ENCODE measurements at places on chromosomes 5 and 9.

- H3K27ac ChIP-seq, result no peak overlapping the region
- DNase-seq, result no peak
- H3K27me3 ChIP-seq, result no peaks in the 10 kb centered on the region
These were observed 916 bp downstream of the TOR1A start for GRCh38 chr9:129822898-129823541.

GRCh38 chr9:34961574-34962490 is 3.7 kb downstream of the PHF24 start:
- no peaks in the 10 kb centered on the region for H3K36me3 ChIP-seq
- no peak overlapping the region for H3K4me3 ChIP-seq
- no peak overlapping the region for H3K27ac ChIP-seq
- DNase-seq, result no peak
- H3K4me1 ChIP-seq, result no peaks in the 10 kb centered on the region
- no peaks in the 10 kb centered on the region for H3K27me3 ChIP-seq

DNA sequence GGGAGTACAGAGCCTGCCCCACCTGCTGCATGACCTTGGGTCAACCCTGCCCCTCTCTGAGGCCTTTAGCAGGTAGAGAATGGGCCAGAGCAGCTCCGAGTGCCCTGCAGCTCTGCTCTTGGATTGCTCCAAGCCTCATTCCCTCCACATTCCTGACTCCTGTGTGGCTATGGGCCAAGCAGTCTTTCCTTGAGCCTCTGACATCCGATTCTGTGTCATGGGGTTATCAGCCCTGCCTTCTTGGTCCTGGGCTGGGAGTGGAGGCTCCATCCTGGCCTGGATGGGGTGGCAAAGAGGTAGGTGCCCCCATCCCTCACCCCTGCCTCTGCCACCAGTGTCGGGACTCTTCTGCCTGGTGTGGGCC is 13.7 kb downstream of the FPGS start:
- H3K36me3 ChIP-seq, result peaks cover 12% of the 10 kb centered on the region
- DNase-seq, result no peak
- no peak overlapping the region for H3K27ac ChIP-seq
- no peaks in the 10 kb centered on the region for H3K27me3 ChIP-seq
- no peaks in the 10 kb centered on the region for H3K4me1 ChIP-seq

GRCh38 chr5:73486119-73486899 is 11.9 kb upstream of the BTF3 start:
- no peaks in the 10 kb centered on the region for H3K36me3 ChIP-seq
- no peaks in the 10 kb centered on the region for H3K27me3 ChIP-seq
- H3K4me3 ChIP-seq, result no peak overlapping the region
- no peak overlapping the region for H3K27ac ChIP-seq

GRCh38 chr5:149938279-149938678 is 6.3 kb downstream of the PDE6A start:
- no peaks in the 10 kb centered on the region for H3K36me3 ChIP-seq

DNA sequence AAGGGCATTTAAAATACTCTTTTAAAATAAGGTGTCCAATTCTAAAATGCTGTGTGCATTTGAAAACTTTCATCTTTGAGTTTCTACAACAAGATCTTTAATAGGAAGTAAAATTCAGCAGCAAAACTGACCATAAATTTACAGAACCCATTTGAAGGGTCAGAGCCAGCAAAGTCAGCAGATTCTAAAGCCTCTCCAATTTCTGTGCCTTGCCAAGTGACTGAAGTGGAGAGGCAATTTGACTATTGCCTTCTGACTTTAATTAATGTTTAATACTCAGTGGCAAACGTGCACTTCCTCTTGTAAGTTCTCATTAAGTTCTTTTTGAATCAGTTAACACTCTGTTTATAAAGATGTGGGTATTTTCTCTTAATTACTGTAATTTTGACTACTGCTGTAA is 155.2 kb downstream of the BAAT start:
- no peak overlapping the region for H3K4me3 ChIP-seq
- peaks cover 3% of the 10 kb centered on the region for H3K4me1 ChIP-seq
- H3K36me3 ChIP-seq, result no peaks in the 10 kb centered on the region

GRCh38 chr5:134519989-134520388 is 5.5 kb upstream of the JADE2 start:
- H3K27me3 ChIP-seq, result no peaks in the 10 kb centered on the region
- no peak overlapping the region for H3K4me3 ChIP-seq
- no peaks in the 10 kb centered on the region for H3K36me3 ChIP-seq
- no peak overlapping the region for H3K27ac ChIP-seq
- DNase-seq, result no peak

DNA sequence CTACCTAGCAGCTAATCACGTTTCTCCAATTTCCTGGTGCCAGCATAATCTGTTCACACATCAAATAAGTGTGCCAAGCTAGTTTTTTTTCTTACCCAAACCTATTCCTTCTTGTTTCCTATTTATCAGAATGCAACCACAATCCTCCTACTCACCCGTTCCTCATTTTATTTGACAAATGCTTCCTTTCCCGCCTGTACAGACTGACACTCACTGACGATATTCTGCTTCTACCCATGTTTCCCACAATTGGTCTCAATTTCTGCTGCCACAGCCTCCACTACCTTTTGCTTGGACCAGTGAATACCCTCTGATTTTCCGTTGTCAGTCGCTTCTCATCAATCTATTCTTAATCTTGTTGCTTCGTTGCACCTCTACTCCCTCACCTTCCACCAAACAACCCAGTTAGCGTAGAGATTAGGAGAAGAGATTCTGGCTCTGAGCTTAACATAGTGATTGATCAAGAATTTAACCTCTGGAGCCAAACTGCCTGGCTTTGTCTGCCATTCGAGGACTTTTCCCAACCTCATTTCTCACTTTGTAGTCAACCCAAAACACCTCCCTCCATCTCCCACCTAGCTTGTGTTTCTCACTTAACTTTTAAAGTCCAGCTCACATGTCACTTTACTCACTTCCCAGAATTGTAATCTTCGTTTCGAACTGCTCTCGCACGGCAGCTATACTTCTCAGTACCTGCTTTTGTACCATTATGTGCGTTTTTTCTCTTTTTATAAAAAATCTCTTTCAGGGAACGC is 729 bp upstream of the TMEM38B start:
- no peaks in the 10 kb centered on the region for H3K36me3 ChIP-seq
- no peak overlapping the region for H3K27ac ChIP-seq
- no peaks in the 10 kb centered on the region for H3K4me1 ChIP-seq
- DNase-seq, result no peak

DNA sequence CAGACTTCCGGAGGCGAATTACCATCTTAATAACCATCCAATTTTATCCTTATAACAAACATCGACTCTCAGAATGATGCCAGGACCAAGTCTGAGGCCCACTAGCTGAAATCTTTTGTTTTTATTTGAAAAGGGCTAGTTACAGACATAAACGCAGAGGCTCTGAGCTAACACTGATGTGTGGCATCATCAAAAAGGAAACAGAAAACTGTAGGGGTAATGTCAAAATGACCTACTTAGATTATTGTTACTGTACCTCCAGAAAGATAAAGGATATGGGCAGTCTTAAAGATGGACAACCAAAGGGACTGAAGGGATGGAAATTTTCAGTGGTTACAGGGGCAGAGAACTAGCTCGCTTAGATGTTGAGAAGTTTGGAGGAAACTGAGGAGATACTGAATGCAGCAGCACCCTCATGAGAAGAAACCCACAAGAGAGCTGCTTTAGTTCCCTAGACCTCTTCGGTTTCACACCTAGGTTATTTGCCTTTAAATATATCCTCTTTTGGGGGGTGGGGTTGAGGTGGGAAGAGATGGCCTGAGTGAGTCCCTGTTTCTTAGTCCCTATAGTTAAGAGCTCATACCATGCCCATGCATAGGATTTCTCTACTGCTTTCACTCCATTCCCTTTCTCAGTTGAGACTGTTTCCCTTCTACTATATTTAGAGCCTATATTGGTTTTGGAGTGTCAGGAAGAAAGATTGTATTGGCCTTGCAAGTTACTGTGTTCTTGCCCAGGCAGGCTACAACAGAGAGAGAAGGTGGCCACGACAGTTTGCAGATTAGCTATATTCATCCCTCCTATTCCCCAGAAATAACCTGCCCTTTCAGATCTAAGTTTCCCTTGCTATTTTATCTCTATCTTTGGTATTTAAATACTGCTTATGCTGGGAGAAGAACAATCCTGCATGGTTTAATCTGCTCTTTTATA is 320.4 kb upstream of the EFNA5 start:
- H3K36me3 ChIP-seq, result no peaks in the 10 kb centered on the region
- no peaks in the 10 kb centered on the region for H3K27me3 ChIP-seq
- no peak overlapping the region for H3K4me3 ChIP-seq
- DNase-seq, result no peak
- H3K4me1 ChIP-seq, result no peaks in the 10 kb centered on the region

- H3K27ac ChIP-seq, result no peak overlapping the region
- DNase-seq, result no peak
- H3K4me1 ChIP-seq, result no peaks in the 10 kb centered on the region
- H3K27me3 ChIP-seq, result no peaks in the 10 kb centered on the region
These were observed 268.3 kb upstream of the WWC1 start for GRCh38 chr5:168023191-168023590.

DNA sequence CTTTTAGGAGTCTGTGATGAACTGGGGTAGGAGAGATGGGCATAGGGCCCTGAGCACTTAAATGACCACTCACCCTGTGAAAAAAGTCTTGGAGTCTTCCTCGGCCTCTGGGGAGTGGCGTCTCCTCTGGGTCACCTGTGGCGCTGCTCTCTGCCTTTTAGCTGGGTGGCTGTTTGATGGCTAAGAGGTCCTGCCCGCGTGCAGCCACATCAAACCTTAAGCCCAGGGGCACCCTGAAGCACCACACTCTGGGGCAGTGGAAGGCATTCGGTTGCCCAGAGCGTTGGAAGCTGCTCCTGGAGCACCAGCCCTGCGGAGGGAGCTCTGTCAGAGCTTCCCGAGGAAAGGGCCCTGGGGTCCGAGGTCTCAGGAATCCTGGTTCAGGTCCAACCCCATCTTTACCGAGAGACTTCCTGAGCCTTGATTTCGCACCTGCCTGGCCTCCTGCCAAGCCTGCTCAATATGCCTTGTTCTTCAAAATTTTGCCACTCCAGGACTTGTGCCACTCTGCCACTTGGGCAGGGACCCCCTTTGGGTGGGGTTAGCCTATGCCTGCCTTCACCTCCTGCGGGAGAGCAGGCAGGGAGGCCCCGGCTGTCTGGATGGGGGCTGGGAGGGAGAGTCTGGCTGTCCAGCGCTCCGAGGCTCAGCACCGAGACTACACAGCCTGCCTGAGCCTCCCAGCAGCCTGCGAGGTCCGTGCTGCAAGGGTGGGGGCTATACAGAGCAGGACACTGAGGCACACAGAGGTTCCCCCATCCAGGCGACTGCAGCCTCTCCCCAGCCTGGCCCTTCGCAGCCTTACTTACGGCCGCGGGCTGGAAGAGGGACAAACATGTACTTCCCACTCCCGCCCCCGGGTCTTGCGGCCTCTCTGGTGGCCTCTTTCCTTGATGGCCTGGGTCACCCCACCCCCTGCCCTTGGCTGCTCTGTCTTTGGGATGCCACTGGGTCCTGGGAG is 63.4 kb upstream of the RNU6ATAC start:
- no peak overlapping the region for H3K27ac ChIP-seq
- DNase-seq, result no peak
- no peaks in the 10 kb centered on the region for H3K27me3 ChIP-seq
- no peaks in the 10 kb centered on the region for H3K36me3 ChIP-seq

GRCh38 chr9:87201351-87201751 is 254.0 kb upstream of the GAS1 start:
- H3K36me3 ChIP-seq, result no peaks in the 10 kb centered on the region
- H3K27ac ChIP-seq, result no peak overlapping the region
- no peak overlapping the region for H3K4me3 ChIP-seq
- no peak for DNase-seq

DNA sequence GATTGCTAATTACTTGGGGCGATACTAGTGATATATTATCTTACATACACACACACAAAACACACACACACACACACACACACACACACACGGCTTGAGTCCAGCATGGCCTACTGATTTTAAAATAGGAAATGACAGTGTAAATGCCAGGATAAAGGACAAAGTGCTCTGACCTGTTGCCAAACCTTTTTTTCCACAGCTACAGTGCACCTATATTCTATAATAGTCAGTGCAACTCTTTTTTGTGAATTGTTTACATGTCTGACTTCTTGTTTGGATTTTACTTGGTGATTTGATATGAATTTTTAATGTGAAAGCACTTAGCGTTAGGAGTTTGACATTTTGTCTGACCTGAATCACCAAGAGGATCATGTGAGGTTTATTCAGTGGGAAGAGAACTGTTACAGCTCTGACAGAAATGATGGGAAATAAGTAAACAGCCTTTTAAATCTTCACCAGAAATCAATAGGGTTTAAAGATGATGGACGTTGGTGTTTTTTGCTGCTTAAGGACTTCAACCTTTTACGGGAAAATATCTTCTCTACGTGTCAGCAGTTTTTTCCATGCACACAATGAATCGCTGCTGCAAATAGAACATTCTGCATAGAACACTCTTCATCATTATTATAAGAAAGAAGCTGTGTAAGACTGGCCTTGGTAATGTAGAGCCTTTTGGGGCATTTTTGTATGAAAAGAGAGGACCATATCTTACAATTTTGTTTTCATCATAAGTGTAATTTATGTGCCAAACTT is 218.5 kb downstream of the RANBP17 start:
- no peaks in the 10 kb centered on the region for H3K36me3 ChIP-seq
- no peak overlapping the region for H3K27ac ChIP-seq
- DNase-seq, result no peak
- no peaks in the 10 kb centered on the region for H3K27me3 ChIP-seq

DNA sequence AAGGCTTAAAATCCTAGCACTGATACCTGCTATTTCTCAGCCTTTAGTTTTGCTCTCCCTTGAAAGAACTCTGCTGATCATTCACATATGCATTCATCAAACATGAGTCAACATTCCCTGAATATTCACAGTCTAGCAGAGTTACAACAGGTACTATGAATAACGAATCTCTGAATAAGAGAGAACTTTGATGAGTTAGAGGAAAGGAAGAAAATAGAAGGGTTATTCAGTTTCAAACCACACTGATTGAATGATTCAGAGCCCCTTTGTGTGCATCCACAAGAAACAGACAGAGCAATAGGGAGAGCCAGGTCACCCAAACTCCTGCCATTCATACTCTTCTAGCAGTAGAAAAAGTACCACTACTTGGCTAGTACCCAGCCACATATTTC is 36.0 kb downstream of the FOXD1 start:
- H3K27ac ChIP-seq, result no peak overlapping the region
- no peaks in the 10 kb centered on the region for H3K36me3 ChIP-seq
- DNase-seq, result no peak
- no peaks in the 10 kb centered on the region for H3K4me1 ChIP-seq

GRCh38 chr5:128881502-128882018 is 83.7 kb upstream of the SLC27A6 start:
- H3K4me1 ChIP-seq, result no peaks in the 10 kb centered on the region
- H3K36me3 ChIP-seq, result no peaks in the 10 kb centered on the region
- no peak overlapping the region for H3K4me3 ChIP-seq
- no peaks in the 10 kb centered on the region for H3K27me3 ChIP-seq

All from aorta (tissue), 5 donors.